ENCODE measurements at places on chromosomes 1 and 21.
A peak's percentile ranks its signal among the peaks of the same experiment; 100 is the strongest.

DNA sequence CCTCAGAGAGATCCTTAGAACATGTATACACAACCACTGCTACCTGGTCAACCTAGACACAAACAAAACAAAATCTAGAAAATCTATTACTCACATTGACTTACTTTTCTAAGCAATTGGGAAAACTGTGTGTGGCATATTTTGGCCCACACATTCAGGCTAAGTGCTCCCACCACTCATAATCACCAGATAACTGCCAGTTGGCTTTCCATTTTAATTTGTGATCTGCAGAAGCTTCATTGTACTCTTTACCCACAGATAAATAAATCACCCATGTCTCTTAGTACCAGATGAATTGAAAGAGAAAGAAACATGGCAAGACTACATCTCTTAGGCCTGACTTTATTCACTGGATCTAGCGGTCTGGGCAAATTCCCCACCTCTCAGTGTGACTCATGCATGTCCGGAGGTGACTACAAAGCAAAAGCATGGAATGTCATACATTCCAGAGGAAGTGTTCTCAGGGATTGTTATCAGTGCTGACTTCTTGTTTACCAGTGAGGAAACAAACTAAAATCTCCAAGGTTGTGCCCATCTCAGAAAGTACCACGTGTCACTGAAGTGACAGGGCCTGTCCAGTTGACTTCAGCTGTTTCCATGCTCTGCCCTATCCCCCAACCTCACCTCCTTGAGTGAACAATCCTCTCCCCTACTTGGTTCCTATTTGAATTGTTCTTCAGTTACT is 52.4 kb upstream of the BCL10 start:
- DNase-seq = no peak

DNA sequence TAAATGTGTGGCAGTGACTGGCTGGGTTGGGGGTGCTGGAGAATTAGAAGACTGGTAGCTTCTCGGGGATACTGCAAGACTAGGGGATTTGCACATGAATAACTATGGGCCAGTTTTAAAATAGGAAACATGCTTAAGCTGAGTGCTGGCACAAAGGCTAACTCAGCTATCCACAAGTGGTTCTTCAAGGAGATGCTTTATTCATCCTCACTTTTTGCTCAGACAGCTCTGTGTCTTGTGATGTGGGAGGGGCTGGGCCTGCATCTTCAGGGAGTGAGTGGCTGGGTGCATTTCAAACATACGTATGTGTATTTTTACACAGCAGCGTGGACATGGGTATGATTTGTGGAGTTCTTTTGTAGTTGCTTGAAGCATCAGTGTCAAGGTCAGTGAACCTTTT is 2.3 kb downstream of the COQ8A start:
- DNase-seq = no peak

DNA sequence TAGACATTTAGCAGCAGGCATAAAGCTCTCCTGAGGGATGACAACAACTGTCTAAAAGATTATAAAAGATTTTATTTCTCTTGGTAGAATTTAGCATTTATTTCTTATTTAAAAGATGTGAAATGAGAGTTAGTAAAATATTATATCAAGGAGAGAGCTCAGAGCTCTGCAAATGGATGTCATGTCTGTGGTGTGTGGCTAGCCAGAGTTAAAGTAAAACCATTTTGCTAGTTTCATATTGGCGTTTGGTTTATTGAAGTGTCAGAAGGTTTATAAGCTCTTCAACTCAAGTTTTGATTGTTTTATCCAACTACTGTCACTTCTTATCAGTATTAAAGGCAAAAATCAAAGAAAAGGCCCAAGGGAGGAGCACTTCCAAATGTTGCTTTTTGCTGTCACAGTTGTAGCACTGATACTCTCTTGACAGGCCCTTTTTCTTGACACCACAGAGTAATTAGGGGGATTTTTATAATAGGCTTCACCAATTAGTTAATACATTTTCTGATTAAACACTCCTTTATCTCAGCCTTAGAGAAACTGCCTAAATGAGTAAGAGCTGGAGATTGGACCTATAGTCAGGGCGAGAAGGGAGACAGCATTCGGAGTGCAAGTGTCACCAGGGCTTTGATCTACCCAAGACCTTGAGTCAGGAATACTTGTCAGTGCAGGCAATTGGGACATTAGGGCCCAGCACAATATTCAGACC is 233.9 kb downstream of the PTBP2 start:
- DNase-seq = no peak

DNA sequence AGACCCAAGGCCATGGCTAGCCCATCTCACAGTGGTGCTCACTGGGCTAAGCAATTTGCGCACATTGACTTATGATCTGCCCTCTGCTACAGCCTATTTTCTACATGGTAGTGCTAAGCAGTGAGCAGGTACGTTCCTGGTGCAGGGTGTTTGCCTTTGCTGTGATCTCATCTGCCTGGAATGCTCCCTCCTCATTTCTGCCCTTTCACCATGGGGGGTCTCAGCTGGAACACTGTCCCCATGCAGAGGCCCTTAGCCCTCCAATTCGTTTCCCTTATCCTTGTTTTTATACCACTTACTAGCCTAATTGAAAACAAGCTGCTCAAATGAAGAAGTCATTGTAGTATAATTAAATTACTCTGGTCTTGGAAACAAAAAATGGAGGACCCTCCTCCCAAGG is 2.0 kb upstream of the B3GALT5 start:
- DNase-seq = no peak

- no peak for DNase-seq
Measured at GRCh38 chr21:14572204-14572780, 26.2 kb upstream of the SAMSN1 start.

- DNase-seq = no peak
Measured at GRCh38 chr1:3948344-3948743, 48.3 kb upstream of the C1orf174 start.

- DNase-seq = no peak
Measured at GRCh38 chr1:161037661-161038522, 872 bp downstream of the TSTD1 start.

GRCh38 chr1:27634985-27635367 is at the start of gene FGR:
Gene FGR (minus strand): TSS chr1:27635185. CDS start chr1:27623916, 11,269 bp downstream.
- DNase-seq = peak; percentile 31

GRCh38 chr1:29669158-29669871 is 433.0 kb downstream of the PTPRU start:
- DNase-seq = no peak

DNA sequence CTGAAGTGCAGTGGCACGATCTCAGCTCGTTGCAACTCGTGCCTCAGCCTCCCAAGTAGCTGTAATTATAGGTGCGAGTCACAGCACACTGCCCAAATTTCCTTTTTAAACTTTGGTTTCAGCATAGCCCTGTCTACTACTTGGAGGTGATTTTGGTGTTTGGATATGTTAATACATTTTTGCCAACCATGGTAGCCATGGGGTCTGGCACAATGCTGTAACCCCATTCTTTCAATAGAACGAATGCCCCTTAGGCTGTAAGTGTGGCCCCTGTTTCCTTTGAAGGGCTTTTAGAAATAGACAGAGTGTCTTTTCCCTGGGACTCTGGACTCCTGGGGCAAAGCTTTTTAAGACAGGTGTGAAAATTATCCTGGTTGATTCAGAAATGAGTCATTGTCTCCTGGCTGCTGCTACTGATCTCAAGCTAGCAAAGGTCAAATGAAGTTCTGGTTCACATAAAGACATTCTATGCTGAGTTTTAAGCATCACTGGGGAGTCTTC is 141.1 kb upstream of the RUNX1 start:
- no peak for DNase-seq

- DNase-seq = no peak
Measured at GRCh38 chr1:19444296-19445021, 40.9 kb downstream of the CAPZB start.

DNA sequence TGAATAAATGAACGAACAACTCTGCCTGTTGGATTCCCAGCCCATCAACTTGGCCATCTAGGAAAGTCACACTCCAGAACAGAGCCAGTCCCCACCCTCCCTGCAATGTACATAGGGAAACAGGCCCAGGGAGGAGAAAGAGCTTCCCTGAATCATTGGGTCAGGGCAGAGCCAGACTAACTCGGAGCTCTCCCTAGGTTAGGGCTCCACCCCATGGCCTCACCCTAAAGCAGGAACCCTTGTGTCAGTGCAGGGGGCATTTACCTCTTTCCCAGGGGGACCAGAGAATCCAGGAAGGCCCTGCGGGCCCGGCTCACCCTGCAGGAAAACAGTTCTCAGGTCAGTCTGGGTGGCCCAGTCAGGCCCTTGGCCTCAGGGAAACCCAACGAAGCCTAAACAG is 11.6 kb downstream of the COL9A2 start:
- DNase-seq = no peak

- no peak for DNase-seq
Measured at GRCh38 chr1:214193691-214194090, 87.3 kb upstream of the SMYD2 start.

DNA sequence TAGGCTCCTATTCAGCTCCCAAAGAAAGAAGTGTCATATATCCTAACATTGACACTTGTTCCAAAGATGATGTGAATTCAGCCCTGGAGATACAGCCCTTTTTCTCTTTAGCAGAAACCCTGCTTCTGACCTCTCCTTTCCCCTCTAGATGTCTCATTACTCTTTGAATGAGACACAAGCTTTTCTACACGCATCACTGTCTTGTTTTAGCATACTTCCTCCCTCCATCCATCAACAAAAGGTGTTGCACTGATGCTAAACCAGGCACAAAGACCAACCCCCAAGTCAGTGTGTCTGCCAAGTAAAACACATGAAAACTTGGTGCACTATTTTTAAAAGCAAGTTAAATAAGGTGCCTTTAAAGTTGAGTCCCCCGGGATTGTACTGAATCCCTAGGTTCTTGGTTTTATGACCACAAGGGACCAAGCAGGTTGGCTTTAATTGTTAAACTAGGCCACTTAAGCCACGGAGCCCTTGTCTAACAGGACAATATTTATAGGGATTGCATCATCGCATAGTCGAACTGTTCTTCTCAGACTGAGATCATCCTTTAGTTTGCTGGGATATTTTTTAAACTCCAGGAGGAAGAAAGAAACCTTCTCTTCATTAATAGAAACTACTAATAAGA is 101.0 kb upstream of the GUCA2B start:
- no peak for DNase-seq

DNA sequence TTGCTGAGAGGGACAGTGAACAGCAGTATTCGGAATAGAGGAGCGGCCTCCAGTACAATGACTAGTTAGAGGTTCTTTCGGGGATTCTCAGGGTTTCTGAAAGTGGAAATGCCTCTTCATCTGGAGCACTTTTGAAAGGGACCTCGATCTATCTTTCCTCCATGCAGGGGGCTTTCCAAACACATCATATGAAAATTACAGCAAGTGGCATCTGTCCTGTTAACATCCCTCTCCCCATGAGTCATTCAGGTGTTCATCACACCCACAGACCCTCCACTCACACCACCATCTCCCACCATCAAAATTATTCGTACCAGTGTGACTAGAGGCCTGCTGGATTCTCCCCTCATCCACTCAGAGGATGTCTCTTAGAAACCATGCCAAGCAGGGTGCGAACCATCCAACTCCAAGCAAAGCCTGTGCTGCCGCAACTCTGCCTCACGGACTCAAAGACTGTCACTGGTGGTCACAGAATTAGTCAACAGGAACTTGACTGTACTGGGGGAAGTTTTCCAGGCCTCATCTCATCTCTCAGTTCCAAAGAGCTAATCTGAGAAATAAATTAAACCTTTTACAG is 211.1 kb downstream of the MRPL39 start:
- no peak for DNase-seq

GRCh38 chr1:23882746-23883145 is 14.7 kb upstream of the FUCA1 start:
- DNase-seq = no peak

DNA sequence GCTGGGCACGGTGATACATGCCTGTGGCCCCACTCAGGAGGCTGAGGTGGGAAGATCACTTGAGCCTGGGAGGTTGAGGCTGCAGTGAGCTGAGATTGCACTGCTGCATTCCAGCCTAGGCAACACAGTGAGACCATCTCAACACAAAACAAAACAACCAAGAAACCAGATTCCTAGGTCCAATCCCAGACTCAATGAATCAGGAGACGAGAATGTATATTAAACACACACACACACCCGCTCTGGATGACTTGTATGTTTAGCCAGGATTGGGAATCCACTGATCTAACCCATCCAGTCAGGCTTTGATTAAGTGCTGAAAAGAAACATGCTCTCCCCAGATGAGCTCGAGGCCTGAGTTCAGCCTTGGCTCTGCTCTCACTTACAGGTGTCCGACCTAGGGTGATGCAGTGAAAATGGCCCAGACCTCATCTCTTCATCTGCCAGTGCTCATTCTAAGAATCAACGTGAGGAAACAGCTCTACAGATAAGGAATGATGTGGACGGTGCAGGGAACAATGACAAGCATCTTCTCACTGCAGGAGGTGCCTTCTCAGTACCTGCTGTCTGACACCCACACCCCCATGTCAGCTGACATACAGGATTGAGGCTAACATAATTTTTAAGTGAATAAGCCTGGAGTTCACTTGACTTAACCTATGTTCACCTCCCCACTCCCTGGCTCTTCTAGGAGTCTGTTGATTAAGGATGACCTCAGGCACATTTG is 15.3 kb upstream of the SRSF4 start:
- no peak for DNase-seq

- DNase-seq = no peak
Measured at GRCh38 chr1:153818876-153819275, 43.7 kb downstream of the SLC27A3 start.

DNA sequence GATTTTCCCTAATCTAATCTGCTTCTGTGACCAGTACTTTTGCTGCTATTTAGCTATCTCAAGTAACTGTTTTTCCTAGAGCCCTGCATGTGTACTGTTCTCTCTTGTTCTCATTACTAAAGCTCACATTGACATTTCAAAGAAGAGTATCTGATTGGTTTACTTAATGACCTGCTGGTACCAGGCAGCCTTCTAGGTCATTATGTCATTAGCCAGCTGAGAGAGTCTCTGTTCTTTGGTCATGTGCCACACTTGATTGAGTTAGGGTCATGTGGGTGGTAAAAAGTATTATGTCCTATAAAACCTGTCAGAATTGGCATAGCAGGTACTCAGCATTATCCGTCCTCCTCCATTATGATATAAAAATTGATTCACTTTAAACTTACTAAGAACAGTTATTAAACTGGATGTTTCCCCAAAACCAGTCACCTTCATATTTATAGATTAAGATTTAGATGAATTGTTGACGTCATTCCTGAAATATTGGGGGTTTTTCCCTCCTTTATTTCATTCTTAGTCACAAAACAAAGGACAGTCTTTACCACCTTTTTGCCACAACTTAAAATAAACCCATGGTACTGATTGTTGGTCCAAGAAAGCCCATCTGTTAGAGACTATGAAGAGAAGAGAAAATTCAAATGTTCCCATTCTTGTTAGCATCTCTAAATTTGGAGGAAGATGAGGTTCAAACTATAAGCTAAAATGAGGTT is 22.2 kb downstream of the FNDC5 start:
- no peak for DNase-seq

- DNase-seq = no peak
Measured at GRCh38 chr1:41515131-41515678, 30.7 kb upstream of the EDN2 start.

- no peak for DNase-seq
Measured at GRCh38 chr1:155205035-155205434, 2.7 kb downstream of the THBS3 start.

Data from bone marrow (tissue), 2 donors.